Tongue (tissue), 3 donors: ENCODE measurements at places on chromosomes 16 and 17.
A peak's percentile ranks its signal among the peaks of the same experiment; 100 is the strongest.

GRCh38 chr17:51185763-51186332 is 19.6 kb downstream of the NME2 start:
- DNase-seq: no peak

DNA sequence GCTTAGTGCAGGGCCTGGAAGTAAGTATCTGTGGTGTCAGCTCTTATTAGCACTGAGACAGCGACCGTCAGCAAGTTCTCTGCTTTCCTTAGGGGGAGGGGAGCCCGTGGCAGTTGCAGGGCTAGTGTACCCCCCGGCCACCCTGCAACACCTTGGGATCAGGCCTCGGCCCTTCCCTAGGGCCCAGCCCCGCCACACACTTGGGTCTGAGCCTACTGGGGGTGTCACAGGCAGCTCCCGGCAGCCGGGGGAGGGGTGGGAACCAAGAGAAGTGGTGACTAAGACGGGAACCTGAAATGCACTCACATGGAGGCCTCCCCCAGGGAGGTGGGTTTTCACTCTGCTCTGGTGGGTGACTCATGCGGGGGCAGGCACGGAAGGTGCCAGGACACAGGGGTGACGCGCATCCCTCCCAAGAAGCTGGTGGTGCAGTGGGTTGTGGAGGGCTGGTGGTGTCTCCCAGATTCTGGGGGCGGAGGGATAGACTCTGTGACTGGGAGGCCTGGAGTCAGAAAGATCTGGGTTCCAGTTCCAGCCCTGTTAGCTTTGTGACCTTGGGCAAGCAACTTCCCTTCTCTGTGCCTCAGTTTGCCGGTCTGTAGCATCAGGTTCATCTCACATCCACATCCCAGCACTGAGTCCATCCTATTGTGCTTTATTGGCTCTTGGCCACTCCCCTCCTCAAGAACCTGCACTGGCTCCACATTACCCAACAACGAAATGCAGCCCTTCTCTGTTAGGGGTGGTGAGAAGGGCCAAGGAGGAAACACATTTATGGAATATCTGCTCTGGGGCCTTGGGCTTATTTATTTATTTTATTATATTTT is 44.5 kb downstream of the LAT start:
- DNase-seq: peak; percentile 41

DNA sequence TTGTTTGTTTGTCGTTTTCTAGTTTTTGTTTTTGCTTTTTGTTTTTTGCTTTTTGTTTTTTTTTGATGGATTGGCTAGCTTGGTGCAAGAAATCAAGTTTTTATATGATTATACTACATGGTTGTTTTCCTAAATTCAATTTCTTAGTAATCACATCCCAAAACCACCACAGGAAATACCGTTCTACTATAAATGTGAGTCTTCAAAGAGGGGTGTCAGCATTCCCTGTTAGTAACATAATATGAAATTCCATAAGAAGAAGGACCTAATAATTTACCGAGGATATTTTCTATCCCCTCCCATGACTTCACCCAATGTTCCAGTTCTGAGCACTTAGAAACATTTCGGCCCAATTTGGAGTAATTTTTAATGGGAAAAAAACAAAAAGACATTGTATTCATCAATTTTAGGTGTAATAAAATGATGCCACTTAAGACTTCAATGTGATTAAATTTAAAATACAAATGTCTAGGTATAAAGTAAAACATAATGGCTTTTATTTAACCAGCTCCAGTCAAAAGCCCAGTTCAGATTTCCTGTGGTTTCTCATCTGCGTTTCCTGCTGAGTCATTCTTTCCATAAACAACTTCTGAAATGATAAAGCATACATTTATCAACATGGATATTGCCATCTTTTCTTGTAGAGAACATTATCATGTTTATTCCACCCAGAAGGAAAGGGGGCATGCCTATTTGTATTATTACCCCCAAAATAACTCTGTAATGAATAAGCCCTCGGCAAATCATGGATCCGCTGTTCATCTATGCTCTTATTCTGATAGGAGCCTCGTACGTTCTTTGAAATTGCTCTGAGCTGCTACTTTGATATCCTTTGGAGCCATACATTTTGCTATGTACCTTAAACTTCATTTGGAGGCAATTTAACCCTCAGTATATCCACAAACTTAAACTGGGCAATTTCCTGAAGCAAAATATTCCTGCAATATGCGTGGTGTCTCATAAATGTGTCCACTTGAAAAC is 28.1 kb downstream of the HSBP1 start:
- no peak for DNase-seq

GRCh38 chr17:67718325-67718941 is 697 bp downstream of the NOL11 start:
- DNase-seq: no peak

GRCh38 chr17:52789829-52790228 is 631.3 kb upstream of the CA10 start:
- no peak for DNase-seq

DNA sequence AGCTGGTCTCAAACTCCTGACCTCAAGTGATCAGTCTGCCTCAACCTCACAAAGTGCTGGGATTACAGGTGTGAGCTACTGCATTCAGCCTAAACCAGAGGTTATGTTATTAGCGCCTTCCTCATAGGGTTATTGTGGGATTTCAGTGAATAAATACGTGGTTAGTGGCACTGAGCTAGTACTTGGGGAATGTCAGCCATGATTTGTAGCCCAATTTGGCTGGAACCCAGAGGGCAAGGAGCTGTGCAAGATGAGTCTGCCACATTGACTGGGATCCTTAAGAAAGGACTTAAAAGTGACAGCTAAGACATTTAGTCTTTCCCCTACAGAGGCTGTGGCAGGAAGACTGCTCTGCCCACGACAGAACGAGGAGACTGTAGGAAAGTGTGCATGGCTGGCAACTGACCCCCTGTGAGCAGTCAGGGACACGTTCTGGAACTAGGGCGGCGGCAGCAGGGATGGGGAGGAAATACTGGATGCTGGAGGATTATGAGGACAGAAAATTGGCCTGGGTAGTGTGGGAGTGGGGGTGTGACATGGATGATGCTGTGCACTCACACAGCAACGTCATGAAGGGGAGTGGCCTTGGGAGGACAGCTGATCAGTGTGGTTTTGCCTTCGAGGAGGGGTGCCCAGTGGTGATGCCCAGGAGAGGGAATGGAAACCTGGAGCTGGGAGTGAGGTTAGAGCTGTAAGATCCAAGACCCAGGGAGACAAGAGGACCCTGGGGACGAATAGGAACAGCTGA is 14.6 kb downstream of the ATP5PD start:
- peak; percentile 88 for DNase-seq

GRCh38 chr17:55159251-55159650 is 105.5 kb upstream of the HLF start:
- DNase-seq: no peak

GRCh38 chr17:40307001-40307730 is 1.8 kb upstream of the RARA start:
- peak; percentile 94 for DNase-seq

GRCh38 chr17:31754239-31754945 is 104.7 kb downstream of the COPRS start:
- DNase-seq: no peak

DNA sequence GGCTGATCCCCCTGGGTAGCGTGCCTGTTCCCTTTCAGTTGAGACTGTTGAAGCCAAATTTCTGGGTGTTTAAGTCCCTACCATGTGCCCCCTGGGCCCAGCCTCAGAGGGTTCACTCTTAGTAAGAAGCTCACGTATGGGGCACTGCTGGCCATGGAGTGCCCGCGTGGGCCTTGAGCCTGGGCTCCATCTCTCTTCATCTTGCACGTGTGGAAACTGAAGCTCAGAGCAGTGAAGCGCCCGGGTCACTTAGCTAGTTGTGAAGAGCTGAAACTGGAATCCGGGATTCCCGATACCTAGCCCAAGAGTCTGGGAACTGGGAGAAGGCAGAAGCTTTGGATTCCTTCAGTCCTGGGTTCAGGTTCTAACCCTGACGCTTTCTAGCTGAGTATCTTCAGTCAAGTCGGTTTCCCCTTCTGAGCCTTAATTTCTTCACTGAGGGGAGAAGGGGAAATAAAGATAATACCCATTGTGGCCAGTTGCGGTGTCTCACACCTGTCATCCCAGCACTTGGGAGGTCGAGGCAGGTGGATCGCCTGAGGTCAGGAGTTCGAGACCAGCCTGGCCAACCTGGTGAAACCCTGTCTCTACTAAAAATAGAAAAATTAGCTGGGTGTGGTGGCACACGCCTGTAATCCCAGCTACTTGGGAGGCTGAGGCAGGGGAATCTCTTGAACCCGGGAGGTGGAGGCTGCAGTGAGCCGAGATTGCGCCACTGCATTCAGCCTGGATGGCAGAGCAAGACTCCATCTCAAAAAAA is 103.9 kb downstream of the OR1D5 start:
- no peak for DNase-seq

GRCh38 chr16:79250502-79251098 is 349.9 kb downstream of the MAF start:
- DNase-seq: peak; percentile 71

DNA sequence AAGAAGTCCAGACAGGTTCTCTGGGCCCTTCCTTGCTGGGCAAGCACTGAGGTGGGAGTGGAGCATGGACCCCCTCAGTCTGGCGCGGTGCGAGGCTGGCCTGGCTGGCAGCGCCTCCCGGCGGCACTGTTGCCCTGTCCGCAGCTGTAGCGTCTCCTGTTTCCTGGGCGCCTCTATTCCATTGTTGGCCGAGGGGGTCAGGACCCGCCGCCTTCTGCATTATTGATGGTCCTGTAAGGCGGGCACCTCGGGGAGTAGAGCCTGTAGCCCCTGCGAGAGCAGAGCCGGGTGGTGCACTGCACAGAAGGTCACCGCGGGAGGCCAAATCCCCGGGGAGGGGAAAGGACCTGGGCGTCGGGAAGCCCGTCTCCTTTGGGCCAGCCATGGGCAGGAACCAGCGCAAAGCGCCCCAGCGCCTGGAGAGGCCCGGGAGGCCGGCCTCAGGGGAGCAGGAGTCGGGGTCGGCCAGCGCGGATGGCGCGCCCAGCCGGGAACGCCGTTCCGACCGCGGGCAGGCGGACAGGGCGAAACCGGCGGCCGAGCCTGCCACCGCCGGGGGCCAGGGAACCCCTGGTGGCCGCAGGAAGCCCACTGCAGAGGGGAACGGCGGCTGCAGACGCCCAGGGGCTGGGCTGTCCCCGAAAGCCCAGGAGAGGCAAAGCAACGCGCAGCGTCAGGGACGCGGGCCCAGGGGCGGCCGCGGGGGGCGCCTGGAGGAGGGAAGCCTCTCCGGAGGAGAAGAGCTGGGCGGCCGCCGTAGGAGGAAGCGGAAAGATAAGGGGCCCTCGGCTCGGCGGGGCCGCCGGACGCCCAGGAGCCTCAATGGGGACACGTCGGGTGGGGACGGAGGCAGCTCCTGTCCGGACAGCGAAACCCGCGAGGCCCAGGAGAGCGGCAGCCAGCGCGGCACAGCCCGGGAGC is at the start of gene MYO15B:
TSS of gene MYO15B (plus strand) at position 126 of the 921 bp plus-strand sequence. CDS start at position 384, 258 bp downstream.
- peak; percentile 70 for DNase-seq

GRCh38 chr16:84085773-84086172 is 31.0 kb downstream of the MBTPS1 start:
- DNase-seq: no peak

DNA sequence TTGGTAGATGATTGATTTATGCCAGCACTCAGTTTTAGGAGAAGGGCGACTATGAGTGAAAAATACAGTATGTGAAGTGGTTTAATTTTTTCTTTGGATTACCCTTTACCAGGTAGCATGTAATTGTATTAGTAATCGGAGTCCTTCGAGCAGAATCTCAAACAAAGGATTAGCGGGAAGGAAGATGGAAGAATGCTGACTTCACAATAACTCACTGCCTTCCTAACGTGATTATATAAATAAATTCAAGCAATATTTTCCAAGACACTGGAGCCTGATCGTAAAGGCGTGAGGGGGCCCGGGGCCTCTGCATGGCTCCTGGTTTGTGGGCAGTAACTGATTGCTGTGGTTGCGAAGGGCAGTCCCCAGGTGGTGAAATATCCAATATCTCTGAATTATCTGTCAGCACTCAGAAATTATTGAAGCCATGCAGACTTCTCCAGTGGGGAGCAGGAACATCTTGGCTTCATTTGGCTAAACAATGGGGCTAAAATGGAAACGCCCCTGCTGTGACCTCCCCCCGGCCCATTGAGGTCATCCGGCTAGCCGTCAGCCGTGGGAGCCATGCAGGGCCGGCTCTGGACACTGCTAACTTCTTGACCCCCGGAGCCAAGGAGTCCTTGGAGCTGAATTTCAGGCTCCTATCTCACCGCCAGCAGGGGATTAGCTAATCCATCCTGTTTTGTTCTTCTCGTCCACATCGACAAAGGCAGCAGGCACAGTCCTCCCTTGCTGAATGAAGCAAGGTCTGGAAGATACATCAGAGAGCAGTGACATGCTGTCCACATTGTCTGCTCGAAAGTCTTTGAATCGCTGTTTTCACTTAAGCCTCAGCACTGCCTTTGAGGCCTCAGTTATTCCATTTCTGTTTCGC is 295.9 kb upstream of the N4BP1 start:
- DNase-seq: no peak
